ENCODE measurements at places on chromosomes 6 and 20. TPM values are rescaled to one million over a fixed set of nuclear protein-coding genes. Genes with fewer than 3 reads are reported as not detected.

- no peak for DNase-seq
These were observed 8.5 kb upstream of the CST11 start for GRCh38 chr20:23461180-23461579.

DNA sequence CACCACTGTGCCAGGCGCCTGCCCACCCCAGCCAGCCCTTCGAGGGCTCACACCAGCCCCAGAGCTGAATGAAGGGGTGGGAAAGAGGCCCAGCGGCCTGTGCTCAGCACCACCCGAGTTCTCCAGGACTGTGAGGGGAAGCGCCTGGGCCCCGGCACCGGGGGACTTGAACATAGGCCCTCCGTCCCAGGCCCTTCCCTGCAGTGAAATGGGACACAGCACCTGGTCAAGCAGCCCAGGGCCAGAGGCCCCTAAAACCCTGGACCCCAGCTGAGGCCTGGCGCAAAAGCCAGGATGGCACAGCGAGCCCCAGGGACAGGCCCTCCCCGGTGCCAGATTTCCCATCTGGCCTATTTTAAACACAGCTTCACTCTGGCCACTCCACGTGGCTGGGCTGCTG, 4.0 kb downstream of the KCNQ2 start:
- no peak for DNase-seq

GRCh38 chr6:99993533-99994251, at the start of gene MCHR2:
Gene MCHR2 (minus strand): TSS chr6:99994223. CDS start chr6:99956147, 38,076 bp downstream.
- no peak for DNase-seq

The KIAA1755 gene
- total RNA-seq = not detected

The RCAN2 gene
- 0.26 TPM for total RNA-seq

GRCh38 chr20:62012631-62013030, 53.0 kb downstream of the TAF4 start:
- no peak for DNase-seq

The FAM209B gene
- not detected for total RNA-seq
